ENCODE measurements at places on chromosomes 16 and 17. TPM values are rescaled to one million over a fixed set of nuclear protein-coding genes. Genes with fewer than 3 reads are reported as not detected.

Gene DNAH9
- total RNA-seq = not detected

Gene DPEP3
- total RNA-seq = not detected

DNA sequence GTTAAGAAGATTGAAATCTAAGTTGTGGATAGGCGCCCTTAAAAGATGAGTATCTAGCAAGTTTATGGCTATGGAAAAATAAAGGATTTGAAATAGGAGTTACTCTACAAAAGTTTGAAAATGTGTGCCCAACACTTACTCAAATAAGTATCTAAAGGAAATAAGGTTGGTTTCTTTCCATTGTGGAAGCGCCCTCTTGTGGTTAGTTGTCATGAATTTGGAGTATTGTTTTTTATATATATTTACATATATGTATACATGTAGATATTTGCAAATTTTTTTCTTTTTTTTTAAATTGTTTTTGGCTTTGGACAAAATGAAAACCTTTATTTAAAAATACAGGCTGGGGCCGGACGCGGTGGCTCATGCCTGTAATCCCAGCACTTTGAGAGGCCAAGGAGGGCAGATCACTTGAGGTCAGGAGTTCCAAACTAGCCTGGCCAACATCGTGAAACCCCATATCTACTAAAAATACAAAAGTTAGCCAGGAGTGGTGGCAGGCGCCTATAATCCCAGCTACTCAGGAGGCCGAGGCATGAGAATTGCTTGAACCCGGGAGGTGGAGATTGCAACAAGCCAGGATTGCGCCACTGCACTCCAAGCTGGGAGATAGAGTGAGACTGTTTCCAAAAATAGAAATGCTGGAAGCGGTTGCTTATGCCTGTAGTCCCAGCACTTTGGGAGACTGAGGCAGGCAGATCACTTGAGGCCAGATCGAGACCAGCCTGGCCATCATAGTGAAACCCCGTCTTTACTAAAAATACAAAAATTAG, 24.0 kb upstream of the VPS4A start:
- no peak for DNase-seq

- DNase-seq = no peak
These were observed 25.1 kb downstream of the CD300LG start for GRCh38 chr17:43871946-43872690.

DNA sequence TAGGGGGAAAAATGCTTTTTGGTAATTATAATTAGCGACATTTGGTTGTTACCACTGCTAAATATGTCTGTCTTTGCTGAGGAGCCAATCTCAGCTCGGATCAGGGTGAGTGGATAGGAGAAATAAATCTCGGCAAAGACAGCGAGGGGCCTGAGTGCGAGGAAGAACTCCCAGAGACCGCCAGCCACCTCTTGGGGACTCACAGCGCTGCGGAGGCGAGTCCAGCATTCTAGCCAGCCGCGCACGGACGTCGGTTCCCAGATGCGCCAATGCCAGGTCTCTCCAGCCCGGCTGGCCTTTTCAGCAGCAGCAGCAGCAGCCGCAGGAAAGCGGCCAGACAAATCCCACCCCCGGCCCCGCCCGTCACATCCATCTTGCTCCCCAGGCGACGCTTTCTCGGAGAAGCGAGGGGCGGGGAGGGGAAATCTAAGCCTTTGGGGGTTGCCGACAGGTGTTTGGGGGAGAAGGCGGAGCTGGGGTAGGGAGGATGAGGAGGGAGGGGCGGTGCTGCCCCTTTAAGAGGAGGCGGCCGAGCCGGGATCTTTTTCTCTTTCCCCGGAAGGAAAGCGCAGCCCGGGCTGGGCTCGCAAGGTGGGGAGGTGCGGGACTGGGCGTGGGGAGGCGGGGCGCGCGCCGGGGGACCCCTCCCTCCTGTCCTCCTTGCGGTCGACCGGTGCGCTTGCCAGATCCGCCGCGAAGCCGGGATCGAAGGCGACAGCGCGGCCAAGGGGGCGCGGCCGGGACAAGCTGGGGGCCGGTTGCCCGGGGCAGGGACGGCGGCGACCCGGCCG, at the start of gene ITGA3:
ITGA3 (plus strand) TSS at position 685 of the 791 bp plus-strand sequence. CDS start 330 bp downstream, outside the sequence.
- peak; percentile 78 for DNase-seq

Gene SCRN2
- 20.6 TPM for total RNA-seq

GRCh38 chr16:54718376-54718775, 212.3 kb upstream of the IRX5 start:
- DNase-seq = no peak

Gene HAS3
- 0.21 TPM for total RNA-seq

DNA sequence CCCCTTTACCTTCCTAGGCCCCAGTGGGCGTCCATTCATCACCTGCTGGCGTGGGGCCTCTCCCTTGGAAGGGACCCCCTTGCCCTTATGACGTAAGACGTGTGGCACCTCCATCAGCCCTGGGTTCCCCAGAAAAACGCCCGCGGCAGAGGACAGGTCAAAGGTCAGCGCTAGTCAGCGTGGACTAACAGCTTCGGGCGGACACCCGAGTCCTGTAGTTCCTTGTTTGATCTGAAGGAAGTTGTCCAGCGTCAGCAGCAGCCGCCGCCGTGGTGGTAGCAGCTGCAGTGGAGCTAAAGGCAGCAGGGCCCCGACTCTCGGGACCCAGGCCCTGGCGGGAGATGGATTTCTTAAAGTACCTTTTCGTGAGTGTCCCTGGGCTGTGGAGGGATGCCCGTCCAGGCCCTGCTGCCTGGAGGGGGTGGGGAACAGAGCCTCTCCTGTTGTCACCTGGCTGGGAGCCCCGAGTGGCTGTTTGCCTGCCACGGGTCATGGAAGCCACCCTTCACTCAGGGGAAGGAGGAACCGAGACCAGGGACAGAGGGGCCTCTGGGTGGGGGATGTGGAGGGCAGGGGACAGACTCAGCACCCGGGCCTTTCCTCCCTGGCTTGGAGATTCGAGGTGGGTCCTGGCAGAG, 123.6 kb downstream of the OR1D5 start:
- no peak for DNase-seq

Gene ZNF205
- 0.21 TPM for total RNA-seq

DNA sequence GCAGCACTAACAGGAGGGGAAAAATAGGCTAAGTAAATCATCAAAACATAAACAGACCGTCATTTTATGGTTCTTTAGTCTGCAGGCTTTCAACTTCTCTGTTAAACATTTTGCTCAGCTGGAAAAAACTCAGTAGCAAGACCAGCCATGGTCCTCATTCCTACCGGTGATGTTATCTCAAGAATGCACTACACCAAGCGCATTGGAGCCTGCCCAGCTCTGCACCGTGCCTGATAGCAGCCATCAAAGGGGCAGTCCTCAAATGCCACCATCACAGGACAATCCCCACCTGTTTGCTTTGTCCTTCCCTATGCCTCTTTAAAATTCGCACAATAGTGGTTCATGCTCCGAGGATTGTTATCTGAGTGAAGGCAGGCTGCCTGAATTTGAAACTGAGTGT, 181.5 kb upstream of the MON1B start:
- DNase-seq = no peak

DNA sequence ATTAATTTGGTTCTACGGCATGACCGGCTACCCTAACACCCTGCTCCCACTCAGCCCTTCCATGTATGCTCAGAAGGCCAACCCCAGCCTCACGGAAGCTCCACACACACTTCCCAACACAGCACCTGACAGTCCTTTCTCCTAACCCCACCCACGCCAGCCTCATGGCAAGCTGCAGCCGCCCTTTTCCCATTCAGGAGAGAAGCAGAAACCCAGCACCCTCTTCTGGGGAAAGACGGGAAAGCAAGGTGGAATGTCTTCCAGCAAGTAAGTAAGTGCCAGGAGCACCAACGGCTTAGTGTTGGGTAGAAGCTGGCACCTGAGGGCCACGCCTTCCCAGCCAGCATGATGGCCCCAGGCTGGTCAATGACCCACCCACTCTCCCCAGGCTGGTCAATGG, 32.1 kb downstream of the ABR start:
- DNase-seq = peak; percentile 18

DNA sequence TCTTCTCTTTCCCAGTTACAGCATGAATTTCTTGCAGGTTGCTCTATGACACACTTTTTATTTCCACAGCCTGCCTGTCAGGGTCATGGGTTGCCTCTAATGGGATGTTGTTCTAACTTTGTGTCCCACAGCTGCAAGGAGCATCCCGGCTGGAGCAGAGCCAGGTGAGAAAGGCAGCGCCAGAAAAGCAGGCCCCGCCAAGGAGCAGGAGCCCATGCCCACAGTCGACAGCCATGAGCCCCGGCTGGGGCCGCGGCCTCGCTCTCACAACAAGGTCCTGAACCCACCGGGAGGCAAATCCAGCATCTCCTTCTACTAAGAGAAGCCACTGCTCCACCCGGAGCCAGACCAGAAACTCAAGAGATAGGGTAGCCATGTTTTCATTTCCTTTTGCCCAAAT, 7.3 kb upstream of the MAPK8IP3 start:
- DNase-seq = no peak

GRCh38 chr16:10988164-10988803, 43.9 kb downstream of the CLEC16A start:
- peak; percentile 93 for DNase-seq

GRCh38 chr16:4646773-4647643, 22.4 kb downstream of the MGRN1 start:
- DNase-seq = no peak

DNA sequence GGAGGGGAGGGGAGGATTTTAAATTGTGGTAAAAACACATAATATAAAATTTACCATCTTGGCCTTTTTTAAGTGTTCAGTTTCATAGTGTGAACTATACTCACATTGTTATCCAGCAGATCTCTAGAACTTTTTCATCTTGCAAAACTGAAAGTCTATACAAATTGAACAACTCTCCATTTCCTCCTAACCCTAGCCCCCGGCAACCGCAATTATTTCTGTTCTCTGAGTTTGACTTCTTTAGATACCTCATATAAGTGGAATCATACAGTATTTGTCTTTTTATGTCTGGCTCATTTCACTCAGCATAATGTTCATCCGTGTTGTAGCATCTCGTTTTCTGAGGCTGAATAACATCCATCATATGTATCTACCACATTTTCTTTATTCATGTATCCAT, 30.0 kb upstream of the MRTFB start:
- peak; percentile 20 for DNase-seq

Gene ZDHHC1
- total RNA-seq = 0.57 TPM

GRCh38 chr17:77734371-77735080, 224.0 kb upstream of the TNRC6C start:
- DNase-seq = no peak

DNA sequence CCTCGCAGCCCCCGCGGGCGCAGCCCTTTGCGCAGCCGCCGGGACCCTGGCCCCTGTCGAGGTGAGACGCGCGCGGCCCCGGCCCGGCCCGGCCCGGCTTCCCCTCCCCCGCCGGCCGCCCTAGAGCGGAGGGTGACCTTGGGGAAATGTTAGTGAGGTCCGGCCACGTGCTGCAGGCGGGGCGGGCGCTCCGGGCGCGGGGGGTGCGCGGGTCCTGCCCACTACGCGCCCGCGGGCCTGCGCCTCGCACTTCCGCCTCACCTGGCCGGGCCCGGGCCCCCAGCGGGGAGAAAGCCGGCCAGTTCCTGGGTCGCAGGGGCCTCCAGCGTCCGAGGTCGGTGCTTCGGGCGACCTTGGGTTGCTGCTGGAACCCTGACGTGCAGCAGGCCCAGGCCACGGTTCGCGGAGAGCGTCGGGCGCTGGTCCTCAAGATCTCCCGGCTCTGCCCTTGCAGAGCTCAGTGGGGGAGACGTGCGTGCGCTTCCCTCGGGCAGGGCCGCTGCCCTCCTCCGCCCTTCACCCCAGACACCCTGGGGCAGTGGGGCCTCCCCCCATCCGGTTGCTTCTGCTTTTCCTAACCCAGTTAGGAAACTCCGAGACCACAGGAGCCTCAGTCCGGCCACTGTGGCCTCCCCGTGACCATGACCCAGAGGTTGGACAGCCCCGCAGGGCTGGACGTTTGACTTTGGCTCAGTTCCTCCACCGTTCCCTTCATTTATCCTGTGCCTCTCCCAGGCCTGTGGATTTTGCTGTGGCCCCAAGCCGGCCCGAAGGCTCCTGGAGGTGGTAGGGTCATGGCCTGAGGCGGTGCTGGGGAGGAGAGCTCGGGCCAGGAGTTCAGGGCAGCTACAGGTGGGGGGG, 791 bp downstream of the MCRIP2 start:
- peak; percentile 49 for DNase-seq

Gene ZSCAN10
- total RNA-seq = not detected

DNA sequence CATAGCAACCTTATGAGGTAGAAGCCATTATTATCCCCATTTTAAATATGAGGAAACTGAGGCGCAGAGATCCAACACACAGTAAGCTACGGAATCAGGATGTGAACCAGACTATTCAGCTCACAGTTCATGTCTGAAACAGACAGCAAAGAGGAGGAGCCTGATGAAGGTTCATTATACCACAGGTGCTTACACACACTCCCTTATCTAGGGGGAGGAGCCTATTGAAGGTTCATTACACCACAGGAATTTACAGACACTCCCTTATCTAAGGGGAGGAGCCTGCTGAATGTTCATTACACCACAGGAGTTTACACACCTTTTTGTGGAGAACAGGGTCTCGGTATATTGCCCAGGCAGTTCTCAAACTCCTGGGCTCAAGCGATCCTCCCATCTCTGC, 21.9 kb downstream of the C16orf95 start:
- DNase-seq = no peak

GRCh38 chr17:82444941-82445521, 5.5 kb downstream of the CYBC1 start:
- no peak for DNase-seq

DNA sequence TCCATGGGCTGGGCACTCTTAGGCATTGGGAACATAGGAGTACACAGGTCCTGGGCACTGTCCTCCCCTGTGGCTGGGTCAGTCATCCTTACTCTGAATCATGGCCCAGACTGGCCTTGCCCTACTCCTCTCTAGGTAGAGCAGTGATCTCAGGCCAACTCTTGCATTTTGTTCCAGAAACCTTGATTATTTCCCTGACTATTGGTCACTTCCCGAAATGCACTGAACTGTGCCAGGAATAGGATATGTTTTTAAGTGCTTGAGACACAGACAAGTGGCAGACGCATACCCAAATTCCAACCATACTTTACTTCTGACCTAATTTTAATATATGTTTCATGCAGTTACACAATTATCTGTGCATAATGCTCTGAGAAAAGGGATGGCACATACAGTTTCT, 10.3 kb downstream of the KRABD2 start:
- no peak for DNase-seq

DNA sequence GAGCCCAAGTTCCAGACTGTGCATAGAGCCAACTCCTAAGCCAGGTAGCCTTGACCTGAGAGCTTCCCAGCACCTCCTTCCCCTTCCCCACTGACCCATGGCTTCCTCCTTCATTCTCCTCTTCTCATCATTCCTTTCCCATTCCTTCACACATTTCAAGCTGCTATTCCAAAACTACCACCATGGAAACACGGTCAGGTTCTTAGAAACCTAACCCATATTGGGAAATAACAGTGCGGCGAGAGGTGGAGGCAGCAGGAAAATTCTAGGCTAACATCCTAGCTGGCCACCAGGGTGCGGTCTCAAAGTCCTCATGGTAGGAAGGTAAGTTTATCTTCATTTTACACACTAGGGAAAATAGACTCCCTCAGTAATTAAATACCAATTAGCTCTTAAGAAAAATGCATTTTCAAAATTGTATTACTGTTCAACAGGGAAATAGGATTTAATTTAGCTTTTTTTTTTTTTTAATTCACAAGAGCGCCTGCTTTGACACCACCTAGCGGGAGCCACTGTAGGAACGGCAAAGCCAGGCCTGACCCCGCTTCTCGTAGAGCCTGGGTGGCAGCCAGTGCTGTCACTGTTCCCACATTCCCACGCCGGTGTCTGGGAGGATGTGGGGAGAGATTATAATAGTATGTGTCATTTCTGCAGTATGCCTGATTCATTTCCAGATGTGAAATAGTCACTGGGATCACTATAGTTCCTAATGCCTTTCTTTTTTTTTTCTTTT, 14.0 kb upstream of the SPHK1 start:
- peak; percentile 27 for DNase-seq

Gene SCNN1B
- not detected for total RNA-seq
